HFF-Myc (cell line): ENCODE measurements at places on chromosomes 2 and 18.

GRCh38 chr18:50377061-50377798, 2.4 kb downstream of the SKA1 start:
- no peak for DNase-seq

DNA sequence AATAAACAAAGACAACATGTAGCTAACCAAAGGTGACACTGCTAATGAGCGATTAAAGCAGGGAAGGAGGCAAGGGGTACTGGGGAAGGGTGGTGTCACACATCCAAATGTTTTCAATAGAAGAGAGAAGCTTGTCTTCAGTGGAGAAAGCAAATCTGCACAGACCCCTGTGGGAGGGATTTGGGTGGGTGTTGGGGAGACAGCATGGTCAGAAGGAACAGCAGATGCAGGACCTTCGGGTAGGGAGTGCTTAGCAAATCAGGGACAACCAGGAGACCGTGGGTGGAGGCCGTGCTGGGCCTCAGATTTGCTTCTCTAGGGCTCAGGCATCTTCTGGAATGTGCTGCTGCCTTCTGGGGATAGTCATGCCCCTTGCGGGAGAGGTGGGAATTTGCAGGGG, 185.3 kb upstream of the RAB6C start:
- DNase-seq: no peak

- no peak for DNase-seq
These were observed 8.7 kb upstream of the SNORC start for GRCh38 chr2:232861353-232861752.

GRCh38 chr18:27004056-27004829, 138.7 kb upstream of the AQP4 start:
- DNase-seq: no peak

DNA sequence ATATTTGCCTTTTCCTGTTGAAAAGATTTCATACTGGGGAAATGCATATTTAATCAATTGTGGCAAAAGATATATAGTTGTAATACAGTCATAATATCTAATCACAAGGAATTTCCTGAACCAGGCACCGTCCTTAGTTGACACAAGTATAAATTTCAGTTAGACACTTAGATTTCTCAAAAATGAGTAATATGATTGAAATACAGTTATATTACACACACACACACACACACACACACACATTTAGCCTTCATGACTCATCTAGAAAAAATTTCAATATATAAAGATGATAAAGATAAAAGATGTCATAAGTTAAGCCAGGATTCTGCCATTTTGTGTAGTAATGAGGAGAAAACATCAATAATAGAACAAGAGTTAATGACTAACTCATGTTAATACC, 258.4 kb upstream of the ZNF804A start:
- no peak for DNase-seq

- DNase-seq: no peak
These were observed 181.8 kb downstream of the AKAIN1 start for GRCh38 chr18:5015213-5015612.

GRCh38 chr2:25983735-25984134, 1.4 kb upstream of the KIF3C start:
- no peak for DNase-seq

- no peak for DNase-seq
These were observed 265.1 kb downstream of the HAUS1 start for GRCh38 chr18:46369323-46369722.

- DNase-seq: no peak
These were observed 137.0 kb downstream of the MEIS1 start for GRCh38 chr2:66571918-66572317.

DNA sequence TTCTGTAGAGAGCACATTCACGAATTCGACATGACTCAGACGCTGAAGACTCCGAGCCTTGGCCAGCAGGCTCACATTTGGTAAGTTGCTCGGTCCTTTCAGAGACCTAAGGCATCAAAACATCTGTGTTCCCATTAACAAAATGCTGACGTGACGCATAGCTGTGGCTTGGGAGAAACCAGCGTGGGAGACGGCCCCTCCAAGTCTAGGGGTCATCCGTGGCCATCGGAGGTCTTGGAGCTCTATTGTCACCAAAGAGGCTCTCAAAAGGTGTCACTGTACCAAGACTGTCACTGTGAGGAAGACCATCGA, 14.9 kb downstream of the FBLN7 start:
- no peak for DNase-seq

GRCh38 chr18:22871809-22872525, 61.2 kb upstream of the RBBP8 start:
- peak; percentile 20 for DNase-seq

- DNase-seq: no peak
These were observed 500.4 kb downstream of the GALR1 start for GRCh38 chr18:77750006-77750405.

DNA sequence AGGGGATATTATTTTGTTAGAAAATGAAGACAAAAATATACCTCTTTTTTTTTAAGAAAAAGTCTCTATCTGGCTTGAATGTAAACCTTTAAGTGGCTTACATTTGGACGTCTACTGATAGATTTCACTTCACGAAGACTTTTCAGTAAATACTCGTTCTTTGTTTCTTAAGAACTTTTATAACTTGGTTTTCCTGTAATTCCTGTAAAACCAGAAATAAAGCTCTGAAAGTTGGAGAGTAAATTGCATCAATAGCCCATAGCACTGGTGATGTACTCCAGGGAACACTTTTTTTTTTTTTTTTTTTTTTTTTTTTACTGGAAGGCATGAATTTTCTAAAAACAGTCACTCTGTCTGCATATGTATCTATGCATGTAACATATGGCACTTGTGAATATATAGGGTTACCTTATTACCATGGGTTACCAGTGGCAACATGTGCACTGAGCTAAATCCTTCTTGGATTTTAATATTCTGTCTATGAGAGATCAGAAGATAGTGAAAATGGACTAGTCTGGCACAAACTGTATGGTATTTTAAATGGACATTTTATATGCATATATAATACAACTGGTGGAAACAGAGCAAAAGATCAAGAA, 309.2 kb upstream of the TCF4 start:
- DNase-seq: no peak

GRCh38 chr2:172782506-172783164, 47.0 kb downstream of the RAPGEF4 start:
- DNase-seq: no peak

- no peak for DNase-seq
These were observed 503 bp downstream of the ZNF513 start for GRCh38 chr2:27379836-27380625.

GRCh38 chr2:209565896-209566582, 142.2 kb downstream of the MAP2 start:
- DNase-seq: no peak

DNA sequence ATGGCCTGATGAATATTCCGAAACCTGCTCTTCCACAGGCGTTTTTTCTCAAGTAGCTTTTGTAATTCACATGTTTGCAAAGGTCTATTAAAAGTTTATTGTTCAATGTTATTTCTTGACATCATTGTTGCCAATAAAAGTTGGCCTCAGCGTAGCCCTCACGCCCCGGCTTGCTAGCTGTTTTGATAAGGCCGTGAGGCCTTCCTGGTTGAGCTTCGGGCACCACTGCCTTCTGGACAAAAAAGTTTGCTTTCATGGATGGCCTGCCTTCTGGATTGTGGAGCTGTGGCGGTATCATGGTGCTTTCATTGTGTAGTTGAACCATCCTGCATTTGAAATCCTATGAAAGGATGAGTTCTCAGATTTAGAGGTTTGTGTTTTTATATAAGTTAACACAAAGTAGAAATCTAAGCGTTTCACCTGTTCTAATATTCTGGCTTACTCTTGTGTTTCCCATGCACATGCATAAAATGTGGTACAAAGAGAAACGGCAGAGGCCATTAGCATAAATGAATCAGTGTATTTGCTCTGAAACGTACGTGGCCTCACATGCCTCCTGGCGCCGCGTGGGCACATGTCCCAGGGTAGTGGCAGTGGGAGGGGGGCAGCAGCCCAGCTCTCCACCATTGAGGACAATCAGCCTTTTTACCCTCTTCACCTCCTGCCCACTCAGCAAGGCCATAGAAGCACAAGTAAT, 134.5 kb downstream of the NCK2 start:
- DNase-seq: no peak

DNA sequence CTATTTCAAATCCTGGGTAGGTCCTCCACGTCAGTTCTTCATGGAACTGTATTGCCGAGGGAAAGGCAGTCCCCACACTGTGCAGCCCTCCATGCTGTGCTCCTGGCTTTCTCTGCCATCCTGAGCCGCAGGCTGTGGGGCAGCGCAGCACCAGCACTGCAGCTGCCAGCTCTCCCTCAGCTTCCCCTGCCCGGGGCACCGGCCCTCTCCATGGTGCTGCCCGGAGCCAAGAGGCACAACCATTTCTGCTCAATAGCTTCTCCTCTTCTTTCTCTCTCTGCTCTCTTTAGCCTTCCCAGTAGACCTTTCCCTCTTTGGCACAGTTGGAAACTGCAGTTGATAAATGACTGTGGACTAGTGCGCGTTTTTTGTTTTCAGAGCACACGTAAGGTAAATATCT, 12.1 kb downstream of the ANKRD23 start:
- DNase-seq: no peak

DNA sequence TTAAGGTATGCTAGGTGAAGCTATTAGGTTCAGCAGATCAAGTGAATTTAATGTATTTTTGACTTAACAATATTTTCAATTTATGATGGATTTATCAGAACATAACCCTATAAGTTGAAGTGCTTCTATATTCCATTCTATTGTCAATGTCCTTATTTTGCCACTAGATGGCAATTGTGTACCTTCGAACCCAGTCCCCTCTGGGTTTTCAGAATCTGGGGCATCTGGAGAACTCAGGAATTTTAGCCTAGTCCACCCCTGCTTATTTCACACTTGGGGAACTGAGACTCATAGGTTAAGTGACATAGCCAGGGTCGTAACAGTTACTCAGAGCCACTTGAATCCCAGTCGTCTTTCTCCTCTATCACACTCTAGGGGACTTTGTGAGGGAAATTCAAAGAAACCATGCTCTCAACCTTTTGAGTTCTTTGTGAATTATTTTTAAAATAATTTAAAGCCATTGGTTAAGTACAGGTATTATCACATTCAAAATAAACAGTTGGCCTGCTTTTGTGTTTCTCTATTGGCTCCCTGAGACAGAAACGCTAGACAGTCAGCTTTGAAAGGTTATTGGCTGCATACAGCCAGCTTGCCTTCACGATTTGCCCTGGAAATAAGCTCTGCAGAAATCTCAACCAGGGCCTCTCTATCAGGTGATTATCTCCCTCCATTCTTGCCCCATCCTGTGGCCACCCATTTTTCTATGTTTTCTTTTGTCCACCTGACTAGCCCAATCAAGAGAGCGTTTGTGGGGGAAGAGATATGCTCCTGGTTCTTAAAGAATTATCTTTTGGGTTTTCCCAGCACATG, 145.0 kb downstream of the TTC27 start:
- DNase-seq: peak; percentile 19

DNA sequence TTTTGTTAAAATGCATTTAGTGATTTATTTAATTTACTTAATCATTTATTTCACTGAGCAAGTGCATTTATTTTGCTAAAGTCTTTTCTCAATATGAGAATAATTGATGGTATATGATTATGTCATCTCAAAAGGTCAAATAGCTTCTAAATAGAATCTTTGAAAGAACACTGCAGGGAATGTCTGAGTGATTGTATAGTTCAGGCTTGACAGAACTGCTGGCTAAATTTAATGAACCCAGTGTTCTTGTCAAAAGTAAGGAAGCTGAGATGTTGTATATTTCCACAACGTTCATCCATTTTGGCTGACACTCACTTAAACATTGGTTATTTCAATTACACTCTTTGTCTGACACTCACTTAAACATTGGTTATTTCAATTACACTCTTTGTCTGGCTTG, 39.3 kb upstream of the CDH7 start:
- DNase-seq: no peak

GRCh38 chr2:192228685-192229084, 34.0 kb upstream of the TMEFF2 start:
- no peak for DNase-seq

GRCh38 chr2:167732326-167732725, 515.1 kb downstream of the STK39 start:
- no peak for DNase-seq

GRCh38 chr18:38450876-38451275, 885.3 kb upstream of the CELF4 start:
- DNase-seq: no peak

DNA sequence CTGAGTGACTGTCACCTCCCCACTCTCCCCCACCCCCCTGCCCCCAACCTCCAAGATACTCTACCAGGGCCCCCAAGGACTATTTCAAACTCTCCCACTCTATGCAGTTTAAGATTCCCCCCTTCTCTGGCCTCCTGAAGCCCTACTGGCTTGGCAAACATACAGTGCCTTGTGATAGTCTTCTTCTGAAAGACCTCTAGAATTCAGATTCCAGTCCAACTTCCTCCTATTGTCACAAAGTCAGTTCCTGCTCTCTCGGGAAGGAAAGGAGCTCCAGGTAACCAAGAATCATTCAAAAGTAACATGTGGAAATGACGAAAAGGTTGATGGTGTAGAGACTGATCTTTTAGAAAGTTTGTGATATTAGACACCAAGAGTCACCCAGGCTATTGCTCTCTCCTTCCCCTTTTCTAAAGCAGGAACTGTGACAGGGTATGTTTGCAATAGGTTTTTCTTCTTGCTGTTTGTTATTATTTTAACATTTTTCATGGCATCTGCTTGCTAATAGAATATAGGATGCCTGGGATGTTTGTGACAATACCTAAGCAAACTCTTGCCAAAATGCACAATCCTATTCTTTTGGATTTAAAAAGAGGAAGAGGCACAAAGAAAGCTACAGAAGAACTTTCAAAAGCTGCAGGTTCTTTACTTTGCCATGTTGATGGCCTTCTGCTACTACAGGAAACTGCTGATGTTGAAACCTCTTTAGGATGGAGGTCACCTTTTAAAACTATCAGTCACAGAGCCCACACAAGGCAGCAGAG, 93.5 kb upstream of the MGAT4A start:
- no peak for DNase-seq

GRCh38 chr2:120228503-120228902, 5.3 kb upstream of the TMEM185B start:
- DNase-seq: no peak

DNA sequence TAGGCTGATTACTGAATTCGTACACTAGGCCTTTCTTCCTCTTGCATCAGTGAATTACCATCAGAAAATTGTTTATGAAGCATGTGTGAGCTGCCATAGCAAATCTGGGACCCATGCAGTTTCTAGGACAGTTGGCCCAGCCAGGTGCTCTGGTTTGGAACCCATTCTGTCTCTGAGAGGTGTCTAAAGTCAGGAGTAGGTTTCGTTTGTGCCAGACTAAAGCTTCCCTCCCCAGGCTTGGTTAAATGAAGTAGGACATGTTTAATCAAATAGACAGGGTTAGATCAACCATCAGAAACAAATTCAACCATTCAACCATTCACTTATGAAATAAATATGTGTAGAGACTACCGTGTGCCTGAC, 176.9 kb downstream of the ALPK2 start:
- DNase-seq: no peak

- DNase-seq: no peak
These were observed 694.5 kb downstream of the TDRD15 start for GRCh38 chr2:21818212-21818795.

- DNase-seq: no peak
These were observed 149.0 kb downstream of the CCDC178 start for GRCh38 chr18:33291539-33291938.

DNA sequence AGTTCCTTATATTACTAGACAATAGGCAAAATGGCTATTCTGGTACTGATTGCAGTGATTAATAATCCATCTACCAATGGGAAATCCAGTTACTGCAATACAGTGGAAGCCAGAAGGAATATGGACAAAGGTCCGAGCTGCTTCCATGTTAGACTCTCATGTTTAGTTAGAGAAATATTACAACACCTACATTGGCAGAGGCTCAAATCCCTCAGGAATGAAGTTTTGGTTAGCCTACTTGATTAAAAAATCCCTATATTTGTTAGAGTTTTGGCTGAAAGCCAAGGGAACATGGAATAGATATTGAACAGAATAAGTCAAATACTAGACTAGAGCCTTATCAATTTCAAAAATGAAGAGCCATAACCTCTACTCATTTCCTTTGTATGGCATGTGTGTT, 48.5 kb downstream of the ARL6IP6 start:
- DNase-seq: no peak
